Endodermal cell (in vitro differentiated cells): ENCODE measurements at places on chromosomes 5 and 9. TPM values are rescaled to one million over a fixed set of nuclear protein-coding genes. Genes with fewer than 3 reads are reported as not detected.

DNA sequence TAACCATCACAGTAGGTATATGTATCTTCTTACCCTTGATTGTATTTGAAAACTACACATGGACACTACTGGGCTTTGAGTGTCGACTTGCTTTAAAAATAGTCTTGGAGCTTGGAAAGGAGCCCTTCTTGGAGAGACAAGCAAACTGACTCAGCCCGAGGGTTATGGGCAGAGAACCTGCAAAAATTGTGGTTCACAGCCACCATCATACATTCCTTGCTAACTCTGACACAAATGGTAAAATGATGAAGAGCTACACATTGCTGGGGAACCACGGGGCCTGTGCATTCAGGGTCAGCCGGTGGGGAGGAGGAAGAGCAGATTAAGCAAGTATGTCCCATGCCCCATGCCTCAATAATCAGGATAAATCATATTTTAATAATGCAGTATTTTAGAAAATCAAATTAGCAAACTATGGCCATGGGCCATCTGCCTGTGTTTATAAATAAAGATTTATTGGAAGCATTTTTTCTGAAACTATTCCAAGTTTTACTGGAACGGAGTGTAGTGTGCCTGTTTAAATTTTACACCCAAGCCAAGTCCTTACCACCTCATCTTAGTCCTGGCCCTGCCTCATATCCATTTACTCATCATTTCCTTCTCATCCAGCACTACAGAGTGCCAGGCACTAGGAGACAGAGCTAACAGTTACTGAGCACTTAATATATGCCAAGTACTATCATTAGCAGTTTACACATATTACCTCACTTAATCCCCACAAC is 195.7 kb downstream of the PALM2AKAP2 start:
- peak; percentile 6 for DNase-seq
- H3K36me3 ChIP-seq = no peaks in the 10 kb centered on the region
- no peak overlapping the region for H3K4me3 ChIP-seq
- no peaks in the 10 kb centered on the region for H3K27me3 ChIP-seq
- no peak overlapping the region for H3K27ac ChIP-seq

DNA sequence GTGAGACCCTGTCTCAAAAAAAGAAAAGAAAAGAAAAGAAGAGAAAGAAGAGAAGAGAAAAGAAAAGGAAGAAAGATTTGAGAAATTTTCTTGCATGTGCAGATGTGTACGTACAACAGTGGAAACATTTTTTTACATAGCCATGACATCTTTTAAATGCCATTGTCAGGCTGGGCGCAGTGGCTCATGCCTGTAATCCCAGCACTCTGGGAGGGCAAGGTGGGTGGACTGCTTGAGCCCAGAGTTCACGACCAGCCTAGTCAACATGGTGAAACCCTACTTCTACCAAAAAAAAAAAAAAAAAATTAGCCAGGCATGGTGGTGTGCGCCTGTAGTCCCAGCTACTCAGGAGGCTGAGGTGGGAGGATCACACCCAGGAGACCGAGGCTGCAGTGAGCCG is 6.6 kb downstream of the LMAN2 start:
- no peak for DNase-seq
- H3K4me3 ChIP-seq = no peak overlapping the region
- no peak overlapping the region for H3K27ac ChIP-seq
- H3K27me3 ChIP-seq = no peaks in the 10 kb centered on the region

GRCh38 chr5:142719836-142720370 is 34.0 kb upstream of the FGF1 start:
- no peaks in the 10 kb centered on the region for H3K36me3 ChIP-seq
- H3K27ac ChIP-seq = no peak overlapping the region
- H3K4me3 ChIP-seq = no peak overlapping the region
- no peaks in the 10 kb centered on the region for H3K27me3 ChIP-seq
- DNase-seq = peak; percentile 20

DNA sequence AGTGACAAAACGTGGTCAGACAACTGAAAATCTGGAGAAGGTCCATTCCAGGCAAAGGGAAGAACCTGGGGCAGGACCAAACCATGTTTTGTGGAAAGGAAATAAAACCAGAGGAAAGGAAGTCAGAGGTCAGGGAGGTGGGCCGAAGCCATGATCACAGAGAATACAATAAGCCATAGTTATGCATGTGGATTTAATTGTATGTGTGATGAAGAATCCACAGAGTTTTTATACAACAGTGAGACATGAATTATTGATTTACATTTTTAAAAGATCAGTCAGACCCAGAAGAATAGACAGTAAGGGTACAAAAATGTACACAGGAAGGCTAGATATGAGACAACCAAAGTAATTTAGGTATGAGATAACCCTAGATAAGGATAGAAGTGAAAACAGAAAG is 20.8 kb downstream of the TTC33 start:
- peaks cover 11% of the 10 kb centered on the region for H3K36me3 ChIP-seq
- no peaks in the 10 kb centered on the region for H3K27me3 ChIP-seq
- no peak overlapping the region for H3K4me3 ChIP-seq

GRCh38 chr5:154970759-154971158 is 29.9 kb downstream of the MRPL22 start:
- H3K36me3 ChIP-seq = peaks cover 84% of the 10 kb centered on the region
- no peak for DNase-seq
- no peak overlapping the region for H3K4me3 ChIP-seq
- no peak overlapping the region for H3K27ac ChIP-seq
- H3K27me3 ChIP-seq = no peaks in the 10 kb centered on the region
- H3K4me1 ChIP-seq = no peaks in the 10 kb centered on the region

GRCh38 chr9:107260437-107261081 is 22.5 kb upstream of the RAD23B start:
- no peaks in the 10 kb centered on the region for H3K36me3 ChIP-seq
- no peak overlapping the region for H3K4me3 ChIP-seq
- DNase-seq = no peak
- H3K27ac ChIP-seq = no peak overlapping the region

- no peak for DNase-seq
- H3K4me3 ChIP-seq = no peak overlapping the region
- H3K4me1 ChIP-seq = peaks cover 4% of the 10 kb centered on the region
- H3K27ac ChIP-seq = no peak overlapping the region
Measured at GRCh38 chr5:39919876-39920275, 495.1 kb upstream of the DAB2 start.

DNA sequence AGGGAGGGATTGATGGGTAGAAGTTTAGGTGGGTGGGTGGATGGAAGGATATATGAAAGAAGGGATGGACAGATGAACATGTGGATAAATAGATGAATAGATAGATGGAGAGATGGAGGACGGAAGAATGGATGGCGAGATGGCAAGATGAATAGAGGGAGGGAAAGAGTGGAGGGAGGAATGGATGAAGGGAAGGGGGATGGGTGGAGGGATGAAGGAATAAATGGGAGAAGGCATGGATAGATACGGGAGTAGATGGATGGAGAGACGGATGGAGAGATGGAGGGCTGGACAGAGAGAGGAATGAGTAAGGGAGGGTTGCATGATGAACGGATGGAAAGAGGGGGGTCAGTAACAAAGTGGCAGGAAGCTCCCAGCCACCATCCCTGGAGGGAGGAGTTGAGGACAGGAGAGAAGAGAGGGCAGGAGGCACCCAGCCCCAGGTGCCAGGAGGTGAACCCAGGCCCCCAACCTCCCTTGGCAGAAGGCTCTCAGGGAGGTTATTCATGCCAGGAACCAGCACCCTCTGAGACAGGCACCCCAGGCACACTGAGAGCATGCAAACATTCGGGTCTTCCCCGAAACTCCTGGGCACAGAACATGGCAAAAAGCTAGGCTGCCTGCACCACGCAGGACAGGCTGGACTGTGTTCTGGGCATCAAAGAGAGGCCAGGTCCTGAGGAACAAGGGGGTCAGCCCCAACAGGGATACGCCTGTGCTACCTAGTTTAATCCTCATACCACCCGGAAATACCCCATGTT is 9.1 kb downstream of the SARDH start:
- DNase-seq = no peak
- no peaks in the 10 kb centered on the region for H3K4me1 ChIP-seq
- no peak overlapping the region for H3K4me3 ChIP-seq
- no peak overlapping the region for H3K27ac ChIP-seq
- H3K27me3 ChIP-seq = no peaks in the 10 kb centered on the region

DNA sequence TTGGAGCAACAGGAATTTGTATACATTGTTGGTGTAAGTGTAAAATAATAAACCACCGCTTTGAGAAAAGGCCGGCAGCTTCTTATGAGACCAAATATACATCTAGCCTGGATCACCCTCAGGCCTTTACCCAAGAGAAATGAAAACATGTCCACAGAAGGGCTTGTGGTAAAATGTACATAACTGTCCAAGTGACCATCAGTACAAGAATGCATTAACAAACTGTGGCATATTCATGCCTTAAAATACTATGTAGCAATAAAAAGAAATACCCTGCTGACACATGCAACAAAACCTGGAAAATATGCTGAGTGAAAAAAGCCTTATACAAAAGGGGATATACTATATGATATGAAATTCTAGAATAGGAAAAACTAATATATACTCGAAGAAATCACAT is 311.9 kb upstream of the TRPC7 start:
- H3K4me3 ChIP-seq = no peak overlapping the region
- no peak for DNase-seq
- H3K27ac ChIP-seq = no peak overlapping the region
- no peaks in the 10 kb centered on the region for H3K4me1 ChIP-seq
- H3K27me3 ChIP-seq = no peaks in the 10 kb centered on the region

DNA sequence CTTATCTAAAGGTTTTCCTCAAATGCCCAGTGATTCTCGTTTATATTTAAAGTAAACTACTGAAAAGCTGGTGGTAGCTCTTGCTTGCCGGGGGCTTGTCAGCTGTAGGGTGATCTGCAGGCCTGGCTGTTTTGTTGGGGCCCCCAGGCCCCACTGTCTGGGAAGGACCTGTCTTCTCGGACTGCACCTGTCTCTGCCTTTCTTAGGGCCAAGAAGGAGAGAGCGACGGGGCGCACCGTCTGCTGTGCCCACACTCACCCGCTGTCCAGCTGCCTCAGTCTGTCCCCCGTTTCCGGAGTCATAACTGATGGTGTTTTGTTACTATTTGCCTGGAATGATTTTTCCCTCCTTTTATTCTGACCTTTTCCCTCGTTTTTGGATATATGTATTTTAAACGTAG is 94.1 kb upstream of the CACNA1B start:
- no peak overlapping the region for H3K27ac ChIP-seq
- H3K4me1 ChIP-seq = no peaks in the 10 kb centered on the region
- peaks cover 61% of the 10 kb centered on the region for H3K36me3 ChIP-seq
- no peaks in the 10 kb centered on the region for H3K27me3 ChIP-seq
- no peak for DNase-seq

- H3K4me1 ChIP-seq = peaks cover 7% of the 10 kb centered on the region
- DNase-seq = no peak
- H3K36me3 ChIP-seq = no peaks in the 10 kb centered on the region
- no peaks in the 10 kb centered on the region for H3K27me3 ChIP-seq
Measured at GRCh38 chr5:86557920-86558319, 59.8 kb upstream of the COX7C start.

- H3K4me1 ChIP-seq = peaks cover 3% of the 10 kb centered on the region
- no peaks in the 10 kb centered on the region for H3K36me3 ChIP-seq
- H3K27me3 ChIP-seq = no peaks in the 10 kb centered on the region
- no peak overlapping the region for H3K27ac ChIP-seq
- peak; percentile 67 for DNase-seq
- H3K4me3 ChIP-seq = no peak overlapping the region
Measured at GRCh38 chr9:31542384-31543055, 841.9 kb upstream of the ACO1 start.

- no peak overlapping the region for H3K4me3 ChIP-seq
- H3K36me3 ChIP-seq = no peaks in the 10 kb centered on the region
- H3K4me1 ChIP-seq = no peaks in the 10 kb centered on the region
- no peak for DNase-seq
Measured at GRCh38 chr5:15627109-15627508, 127.1 kb downstream of the FBXL7 start.

- no peak overlapping the region for H3K27ac ChIP-seq
- DNase-seq = no peak
- H3K36me3 ChIP-seq = no peaks in the 10 kb centered on the region
- H3K27me3 ChIP-seq = no peaks in the 10 kb centered on the region
- no peaks in the 10 kb centered on the region for H3K4me1 ChIP-seq
- H3K4me3 ChIP-seq = no peak overlapping the region
Measured at GRCh38 chr9:89885156-89885555, 280.3 kb downstream of the GADD45G start.

DNA sequence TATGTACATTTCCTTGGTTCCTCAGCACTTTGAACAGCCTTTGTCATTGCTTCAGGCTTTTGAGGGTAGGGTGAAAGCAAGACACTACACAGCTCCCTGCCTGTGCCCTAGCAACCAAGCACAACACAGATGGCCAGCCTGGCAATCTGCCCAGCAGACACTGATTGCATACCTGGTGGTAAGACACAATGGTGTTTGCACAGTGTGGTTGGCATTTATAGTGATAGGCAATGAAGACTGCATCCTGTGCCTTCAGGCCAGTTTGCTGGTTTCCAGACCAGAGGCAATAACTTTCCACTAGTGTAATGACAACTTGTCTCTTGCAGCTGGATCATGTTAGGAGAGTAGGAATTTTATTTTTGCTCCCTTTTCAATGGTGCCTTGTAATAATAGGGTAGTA is 144.5 kb upstream of the TNC start:
- H3K4me1 ChIP-seq = no peaks in the 10 kb centered on the region
- no peak overlapping the region for H3K4me3 ChIP-seq
- no peak for DNase-seq
- H3K27me3 ChIP-seq = no peaks in the 10 kb centered on the region
- no peak overlapping the region for H3K27ac ChIP-seq

DNA sequence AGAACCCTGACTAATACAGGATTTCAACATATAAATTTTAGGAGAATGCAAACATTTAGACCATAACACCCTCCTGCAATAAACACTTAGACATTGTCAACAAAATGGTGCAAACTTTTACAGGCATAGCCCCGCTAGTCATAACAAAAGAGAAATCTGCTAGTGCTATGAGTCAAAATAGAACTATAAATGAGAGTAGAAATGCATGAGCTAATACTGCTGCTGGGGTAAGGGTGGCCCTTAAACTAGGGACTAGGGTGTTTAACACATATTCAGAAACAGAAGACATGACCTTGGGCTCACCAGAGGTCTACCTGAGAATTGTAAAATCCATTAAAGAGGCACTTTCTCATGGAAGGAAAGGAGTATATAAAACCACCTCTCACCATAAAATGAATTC is 131.6 kb downstream of the TLR4 start:
- H3K36me3 ChIP-seq = no peaks in the 10 kb centered on the region
- H3K27me3 ChIP-seq = no peaks in the 10 kb centered on the region
- DNase-seq = no peak
- no peak overlapping the region for H3K4me3 ChIP-seq
- H3K4me1 ChIP-seq = no peaks in the 10 kb centered on the region
- H3K27ac ChIP-seq = no peak overlapping the region

Gene FOXI1
- total RNA-seq = 3.5 and 4.7 TPM in 2 replicates

Gene GABRA6
- not detected in 2 replicates for total RNA-seq

Gene ANKRD20A1
- 1.9 and 3.4 TPM in 2 replicates for total RNA-seq

Gene SEMA5A
- 30.5 and 46.8 TPM in 2 replicates for total RNA-seq

Gene FAM240B
- total RNA-seq = not detected in 3 replicates

Gene ADAMTSL2
- 0.18 and 0.27 TPM in 2 replicates for total RNA-seq

Gene TLX3
- not detected in 3 replicates for total RNA-seq

Gene OTULINL
- 3.2 to 8.9 TPM (median 5.3 TPM) in 3 replicates for total RNA-seq

Gene LPAR1
- total RNA-seq = 5.9 TPM in 2 replicates

Gene CDX1
- total RNA-seq = not detected in 3 replicates
